ENCODE measurements at places on chromosomes 16 and 17.
A peak's percentile ranks its signal among the peaks of the same experiment; 100 is the strongest.

- no peak for DNase-seq
Measured at GRCh38 chr17:67531291-67531690, 154.2 kb downstream of the PITPNC1 start.

GRCh38 chr16:31064882-31065461 lies 9.1 kb downstream of the ZNF668 start:
- DNase-seq: peak; percentile 20

- no peak for DNase-seq
Measured at GRCh38 chr16:10740000-10740844, 3.4 kb upstream of the NUBP1 start.

- no peak for DNase-seq
Measured at GRCh38 chr16:80663078-80663477, 122.3 kb downstream of the DYNLRB2 start.

- no peak for DNase-seq
Measured at GRCh38 chr17:12421077-12421476, 244.6 kb upstream of the MYOCD start.

- no peak for DNase-seq
Measured at GRCh38 chr16:68889508-68890150, 46.3 kb downstream of the TANGO6 start.

- DNase-seq: no peak
Measured at GRCh38 chr17:26775219-26775822, 518.6 kb upstream of the WSB1 start.

DNA sequence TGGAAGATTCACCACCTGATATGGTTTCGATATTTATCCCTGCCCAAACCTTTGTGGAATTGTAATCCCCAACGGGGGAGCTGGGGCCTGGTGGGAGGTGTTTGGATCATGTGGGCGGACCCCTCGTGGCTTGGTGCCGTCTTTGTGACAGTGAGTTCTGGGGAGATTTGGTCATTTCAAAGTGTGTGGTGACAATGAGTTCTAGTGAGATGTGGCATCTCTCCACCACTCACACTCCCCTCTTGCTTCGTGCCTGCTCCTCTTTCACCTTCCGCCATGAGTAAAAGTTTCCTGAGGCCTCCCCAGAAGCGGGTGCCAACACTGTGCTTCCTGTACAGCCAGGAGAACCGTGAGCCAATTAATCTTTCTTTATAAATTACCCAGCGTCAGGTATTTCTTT lies 9.7 kb downstream of the CCDC57 start:
- peak; percentile 44 for DNase-seq

DNA sequence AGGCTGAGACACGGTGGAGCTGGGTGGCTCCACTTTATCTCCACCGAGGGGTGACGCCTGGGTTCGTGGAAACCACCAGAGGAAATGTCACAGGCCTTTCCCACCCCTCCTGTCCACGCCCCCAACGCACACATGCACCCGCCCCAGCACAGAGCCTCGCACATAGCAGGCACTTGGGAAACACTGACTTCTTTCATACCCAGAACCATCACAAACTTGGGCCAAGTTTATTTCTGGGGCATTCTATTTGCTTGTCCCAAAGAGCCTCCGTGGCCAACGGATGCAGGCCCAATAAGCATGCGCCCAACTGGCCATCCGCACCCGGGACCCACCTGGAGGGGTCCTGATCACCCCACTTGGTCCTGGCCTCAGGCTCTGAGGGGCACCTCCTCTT lies 3.3 kb downstream of the BCAR1 start:
- DNase-seq: no peak

DNA sequence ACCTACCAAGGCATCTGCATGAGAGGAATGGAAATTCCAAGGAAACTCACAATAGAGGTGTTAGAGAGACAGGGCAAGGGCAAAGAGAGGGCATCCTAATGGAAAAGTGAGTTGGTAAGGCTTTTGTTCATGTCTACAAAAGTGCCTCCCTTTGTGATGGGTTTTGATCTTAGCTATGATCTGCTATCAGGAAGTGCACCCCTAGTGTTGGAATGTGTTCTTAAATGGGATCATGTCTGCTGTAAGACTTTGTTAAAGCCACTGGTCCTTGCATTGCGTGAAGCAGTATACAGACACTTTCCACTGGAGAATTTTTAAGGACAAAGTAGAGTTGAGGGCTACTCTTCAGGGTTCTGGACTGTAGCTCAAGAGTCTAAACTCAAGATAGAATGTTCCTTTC lies 92.0 kb downstream of the MAP2K6 start:
- DNase-seq: no peak

GRCh38 chr17:3038941-3039340 lies 24.5 kb downstream of the OR1D5 start:
- no peak for DNase-seq

GRCh38 chr16:695355-696089 lies 5.3 kb upstream of the WDR24 start:
- peak; percentile 85 for DNase-seq

GRCh38 chr16:49688036-49688697 lies 167.7 kb downstream of the ZNF423 start:
- no peak for DNase-seq

- DNase-seq: no peak
Measured at GRCh38 chr17:49637050-49637449, 40.8 kb downstream of the SPOP start.

DNA sequence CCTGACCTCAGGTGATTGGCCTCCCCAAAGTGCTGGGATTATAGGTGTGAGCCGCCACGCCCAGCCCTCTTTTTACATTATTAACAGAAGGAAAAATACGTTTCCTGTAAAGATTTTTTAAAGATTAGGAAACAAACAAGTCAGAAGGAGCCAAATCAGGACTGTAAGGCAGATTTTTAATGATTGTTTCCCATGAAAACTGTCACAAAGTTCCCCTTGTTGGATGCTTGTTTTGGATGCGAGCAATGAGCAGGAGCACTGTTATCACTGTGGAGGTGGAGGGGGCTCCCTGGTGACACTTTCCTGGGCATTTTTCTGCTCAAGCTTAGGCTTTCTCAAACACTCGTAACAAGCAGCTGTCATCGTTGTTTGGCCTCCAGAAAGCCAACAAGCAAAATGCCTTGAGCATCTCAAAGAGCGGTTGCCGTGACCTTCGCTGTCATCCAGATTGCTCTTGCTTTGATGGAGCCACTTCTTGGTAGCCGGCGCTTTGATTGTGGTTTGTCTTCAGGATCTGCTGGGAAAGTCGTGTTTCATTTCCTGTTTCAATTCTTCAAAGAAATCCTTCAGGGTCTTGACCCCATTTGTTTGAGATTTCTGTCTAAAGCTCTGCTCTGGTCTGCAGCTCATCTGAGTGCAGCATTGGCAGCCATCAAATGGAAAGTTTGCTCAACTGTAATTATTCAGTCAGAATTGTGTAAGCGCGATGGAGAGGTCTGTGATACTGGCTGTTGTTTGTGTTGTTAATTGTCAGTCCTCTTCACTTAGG lies 128.7 kb downstream of the RPTOR start:
- no peak for DNase-seq

DNA sequence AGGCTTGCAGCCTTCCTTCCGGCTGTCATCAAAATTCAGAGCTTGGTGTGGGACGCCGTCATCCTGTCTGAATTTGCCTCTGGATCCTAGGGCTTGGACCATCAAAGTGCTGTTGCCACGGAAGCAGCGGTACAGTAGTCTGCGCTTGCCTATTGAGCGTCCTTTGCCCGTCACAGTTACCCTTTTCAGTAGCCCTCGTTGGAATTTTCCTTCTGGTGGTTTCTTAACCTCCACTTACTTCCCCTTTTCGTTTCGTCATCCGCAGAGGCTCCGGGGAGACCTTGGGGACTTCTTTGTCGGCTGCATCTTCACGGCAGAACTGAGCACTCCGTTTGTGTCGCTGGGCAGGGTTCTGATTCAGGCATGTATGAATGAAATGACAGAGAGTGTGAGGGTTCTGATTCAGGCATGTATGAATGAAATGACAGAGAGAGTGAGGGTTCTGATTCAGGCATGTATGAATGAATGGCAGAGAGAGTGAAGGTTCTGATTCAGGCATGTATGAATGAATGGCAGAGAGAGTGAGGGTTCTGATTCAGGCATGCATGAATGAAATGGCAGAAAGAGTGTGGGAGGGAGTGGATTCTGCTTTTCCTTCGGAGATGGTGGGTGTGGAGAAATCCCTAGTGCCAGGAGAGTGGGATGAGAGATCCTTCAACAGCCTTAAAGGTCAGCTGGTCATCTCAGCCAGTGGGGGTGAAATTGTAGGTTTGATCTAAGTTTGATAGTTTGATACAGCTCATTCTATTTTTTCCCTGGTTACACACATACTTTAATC lies 8.0 kb downstream of the TLCD3A start:
- peak; percentile 54 for DNase-seq

DNA sequence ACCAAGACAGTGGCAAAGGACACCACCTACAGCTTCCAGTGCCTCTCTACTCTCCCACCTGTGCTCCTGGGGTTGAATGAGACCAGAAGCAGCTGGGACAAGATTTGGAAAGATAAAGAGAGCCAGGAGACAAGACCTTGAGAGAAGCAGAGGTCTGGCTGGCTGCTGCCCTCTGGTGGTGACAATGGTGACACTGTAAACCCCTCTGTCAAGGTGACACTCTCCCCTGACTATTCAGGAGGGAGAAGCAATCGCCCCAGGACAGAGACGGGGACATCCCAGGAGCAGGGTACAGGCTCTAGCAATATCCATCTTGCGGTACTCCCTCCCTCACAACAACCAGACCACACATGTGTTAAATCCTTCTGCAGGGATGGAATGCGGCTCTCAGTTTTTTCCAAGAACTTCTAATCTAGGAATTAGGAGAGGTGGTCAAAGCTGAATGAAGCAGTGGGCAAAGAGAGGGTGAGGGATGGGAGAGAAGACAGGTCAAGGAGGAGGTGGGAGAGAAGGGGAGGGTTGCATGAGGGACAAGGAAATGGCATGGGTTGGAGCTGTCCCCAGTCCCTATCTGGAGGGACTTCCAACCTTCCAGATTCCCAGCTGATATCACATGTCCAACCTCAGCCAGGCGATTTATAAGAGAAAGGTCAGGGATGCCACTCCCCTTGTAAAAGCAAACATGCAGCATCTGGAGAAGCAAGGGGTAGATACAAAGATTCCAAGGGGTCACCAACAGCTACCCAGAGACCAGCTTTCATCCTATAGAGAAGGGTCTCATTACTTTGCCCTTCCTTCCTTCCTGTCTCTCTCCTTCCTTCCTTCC lies 2.9 kb downstream of the PHOSPHO1 start:
- peak; percentile 86 for DNase-seq

- no peak for DNase-seq
Measured at GRCh38 chr17:76524598-76525512, 12.7 kb downstream of the CYGB start.

DNA sequence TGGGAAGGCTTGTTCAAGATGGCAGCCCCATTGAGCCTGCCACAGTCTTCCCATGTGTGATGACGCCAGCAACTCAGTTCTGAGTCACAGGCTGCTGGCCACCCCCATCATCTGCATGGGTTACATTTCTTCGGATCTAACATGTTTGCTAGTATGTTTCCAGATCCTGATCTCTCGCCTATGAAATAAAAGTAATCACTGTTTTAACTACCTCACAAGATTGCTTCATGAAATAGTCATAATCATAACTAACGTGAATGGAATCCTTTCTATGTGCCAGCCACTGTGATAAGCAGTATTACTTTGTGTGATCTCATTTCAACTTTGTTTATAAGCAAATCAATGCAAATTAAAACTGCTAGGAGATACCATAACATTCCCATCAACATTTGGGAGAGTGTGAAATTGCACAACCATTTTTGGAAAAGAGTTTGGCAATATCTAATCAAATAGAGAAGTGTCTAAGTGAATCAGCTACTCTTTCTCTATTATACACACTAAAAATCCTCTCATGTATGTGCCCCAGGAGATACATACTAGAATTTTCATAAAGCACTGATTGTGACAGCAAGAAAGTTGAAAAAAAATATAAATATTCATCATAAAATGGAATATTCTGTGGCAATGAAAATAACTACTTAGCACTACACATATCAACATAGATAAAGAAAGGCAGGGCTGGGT lies 300.2 kb upstream of the IRX5 start:
- DNase-seq: no peak

DNA sequence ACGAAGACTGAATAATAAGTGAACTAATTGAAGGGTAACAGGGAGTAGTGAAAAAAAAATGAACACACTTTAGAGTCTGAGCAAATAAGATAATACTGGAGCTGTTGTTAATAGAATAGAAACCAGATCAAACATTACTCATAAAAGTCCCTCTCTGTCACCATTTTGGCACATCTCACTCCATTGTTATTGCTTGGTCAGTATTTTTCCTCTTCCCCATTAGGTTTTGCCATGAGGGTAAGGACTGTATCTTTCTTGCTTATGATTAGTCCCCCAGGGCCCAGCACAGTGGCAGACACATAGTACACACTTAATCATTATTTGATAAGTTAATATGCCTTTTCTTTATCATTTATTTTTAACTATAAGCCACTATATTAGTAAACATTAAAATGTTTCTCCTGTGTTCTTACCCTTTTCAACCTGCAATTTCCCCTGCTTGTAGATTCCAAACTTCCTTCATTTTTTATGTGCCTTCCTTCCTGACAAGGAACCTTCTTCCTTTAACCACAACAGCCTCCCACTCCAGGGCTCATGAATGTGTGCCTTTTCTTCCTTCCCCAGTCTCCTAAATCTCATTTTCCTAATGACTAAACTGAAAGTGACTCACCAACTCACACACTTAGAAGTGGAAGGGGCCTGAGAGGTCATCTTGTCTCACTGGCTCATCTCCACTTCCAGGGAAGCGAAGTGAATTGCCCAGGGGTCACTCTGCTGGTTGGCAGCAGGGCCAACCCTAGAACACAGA lies 88.2 kb upstream of the HAS3 start:
- peak; percentile 18 for DNase-seq

GRCh38 chr17:67285360-67285759 lies 40.4 kb upstream of the HELZ start:
- DNase-seq: no peak

DNA sequence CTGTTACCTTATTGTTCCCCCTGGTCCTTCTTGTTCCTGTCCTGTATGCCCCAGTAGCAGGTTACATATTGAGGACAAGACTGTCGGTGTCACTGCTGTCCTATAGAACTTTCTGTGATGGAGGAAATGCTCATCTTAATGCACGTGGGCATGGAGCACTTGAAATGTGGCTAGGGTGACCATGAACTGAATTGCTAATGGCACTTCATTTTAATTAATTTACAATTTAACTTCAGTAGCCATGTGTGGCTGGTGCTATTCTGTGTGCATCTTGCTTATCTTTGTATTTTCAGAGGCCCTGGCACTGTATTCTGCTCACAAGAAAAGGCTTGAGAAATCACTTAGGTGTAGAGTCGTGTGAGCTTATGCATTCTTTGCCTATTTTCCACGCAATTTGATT lies 125.2 kb downstream of the MSI2 start:
- DNase-seq: no peak

DNA sequence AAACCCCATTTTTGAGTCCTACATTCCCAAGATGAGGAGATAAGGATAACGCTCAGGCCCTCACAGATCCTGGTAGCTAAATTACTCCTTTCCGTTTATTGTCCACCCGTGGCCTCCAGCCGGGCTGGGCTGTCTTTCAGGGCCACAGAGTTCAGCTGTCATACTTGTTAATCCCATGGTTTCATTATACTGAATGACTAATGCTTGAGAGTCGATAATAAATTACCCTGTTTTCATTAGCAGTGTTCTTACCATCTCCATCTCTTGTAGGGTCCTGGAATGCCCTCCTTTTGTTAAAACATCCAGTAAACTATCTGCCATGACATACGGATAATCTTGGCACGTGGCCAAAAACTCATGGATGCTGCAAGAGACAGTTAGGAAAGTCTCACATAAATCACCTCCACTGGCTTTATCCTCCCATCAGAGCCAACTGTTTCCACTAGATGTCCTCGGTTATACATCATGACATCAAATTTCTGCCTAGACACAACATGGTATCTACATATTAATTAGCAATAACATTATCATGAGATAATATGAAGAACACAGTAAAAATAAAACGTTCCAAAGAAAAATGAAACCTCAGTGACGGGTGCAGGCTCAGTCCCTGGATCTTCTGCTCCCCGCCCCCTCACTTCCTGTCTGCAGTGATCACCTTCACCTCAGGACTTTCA lies 45.3 kb downstream of the BRD7 start:
- peak; percentile 31 for DNase-seq

Measured in activated T-cell treated with anti-CD3 and anti-CD28 coated beads, Interleukin-2, amount 50 U/mL, for 48 hours (primary cell).